ENCODE measurements at places on chromosomes 4 and X. TPM values are rescaled to one million over a fixed set of nuclear protein-coding genes. Genes with fewer than 3 reads are reported as not detected.

TBX22 gene
- total RNA-seq, result not detected

CCDC149 gene
- total RNA-seq, result 2.6 TPM

THOC2 gene
- total RNA-seq, result 39.7 TPM

PAGE1 gene
- not detected for total RNA-seq

RPA4 gene
- 0.17 TPM for total RNA-seq

IL2 gene
- not detected for total RNA-seq

ABCG2 gene
- 22.4 TPM for total RNA-seq

BMX gene
- not detected for total RNA-seq

CACNA1F gene
- not detected for total RNA-seq

UGT2B17 gene
- not detected for total RNA-seq

NDNF gene
- total RNA-seq, result not detected

PROM1 gene
- total RNA-seq, result not detected

XG gene
- total RNA-seq, result not detected

GAGE1 gene
- not detected for total RNA-seq

PNCK gene
- total RNA-seq, result 0.51 TPM

RADX gene
- total RNA-seq, result 0.06 TPM

SYN1 gene
- total RNA-seq, result 0.33 TPM

TMPRSS11A gene
- not detected for total RNA-seq

SPINK2 gene
- total RNA-seq, result not detected

FAM241A gene
- total RNA-seq, result 0.95 TPM

MAGEC3 gene
- total RNA-seq, result not detected

ETDA gene
- total RNA-seq, result not detected

PPP4R3C gene
- total RNA-seq, result not detected

ERAS gene
- not detected for total RNA-seq

GLUD2 gene
- 2.6 TPM for total RNA-seq

MAGEC2 gene
- total RNA-seq, result not detected

TSPYL2 gene
- 9.5 TPM for total RNA-seq

EDA2R gene
- total RNA-seq, result 14.2 TPM

FSTL5 gene
- 0.02 TPM for total RNA-seq

TMEM35A gene
- total RNA-seq, result not detected

ADH7 gene
- not detected for total RNA-seq

CFI gene
- total RNA-seq, result 0.61 TPM

ARX gene
- 0.30 TPM for total RNA-seq

MAP7D2 gene
- 5.6 TPM for total RNA-seq

MND1 gene
- 12.3 TPM for total RNA-seq

FAM53A gene
- total RNA-seq, result 1.4 TPM

GABRB1 gene
- total RNA-seq, result not detected

GK2 gene
- total RNA-seq, result not detected

SUPT20HL1 gene
- not detected for total RNA-seq

SSX5 gene
- not detected for total RNA-seq

COX7B2 gene
- not detected for total RNA-seq

HDX gene
- 3.1 TPM for total RNA-seq

KCND1 gene
- 1.1 TPM for total RNA-seq

NELFA gene
- total RNA-seq, result 24.2 TPM

CXorf65 gene
- not detected for total RNA-seq

DGAT2L6 gene
- total RNA-seq, result not detected

GPR50 gene
- 0.22 TPM for total RNA-seq

AMER1 gene
- 2.0 TPM for total RNA-seq

MAGEE1 gene
- 4.8 TPM for total RNA-seq

MAGEA10 gene
- not detected for total RNA-seq

BEND2 gene
- not detected for total RNA-seq

IL2RG gene
- 0.10 TPM for total RNA-seq

PSAPL1 gene
- 0.09 TPM for total RNA-seq

SATL1 gene
- 0.05 TPM for total RNA-seq

P2RY10 gene
- not detected for total RNA-seq

AMBN gene
- not detected for total RNA-seq

BEND4 gene
- not detected for total RNA-seq

NOX1 gene
- 0.03 TPM for total RNA-seq

CTAG1B gene
- not detected for total RNA-seq

Measured in A549 treated with CpdA at 1 μM for 4 hours (cell line).